ENCODE measurements at places on chromosomes 13 and 19.

- H3K4me1 ChIP-seq: no peaks in the 10 kb centered on the region
- no peaks in the 10 kb centered on the region for H3K36me3 ChIP-seq
- DNase-seq: no peak
- H3K27me3 ChIP-seq: no peaks in the 10 kb centered on the region
Observed at GRCh38 chr13:94640721-94641120, 39.1 kb downstream of the GPR180 start.

DNA sequence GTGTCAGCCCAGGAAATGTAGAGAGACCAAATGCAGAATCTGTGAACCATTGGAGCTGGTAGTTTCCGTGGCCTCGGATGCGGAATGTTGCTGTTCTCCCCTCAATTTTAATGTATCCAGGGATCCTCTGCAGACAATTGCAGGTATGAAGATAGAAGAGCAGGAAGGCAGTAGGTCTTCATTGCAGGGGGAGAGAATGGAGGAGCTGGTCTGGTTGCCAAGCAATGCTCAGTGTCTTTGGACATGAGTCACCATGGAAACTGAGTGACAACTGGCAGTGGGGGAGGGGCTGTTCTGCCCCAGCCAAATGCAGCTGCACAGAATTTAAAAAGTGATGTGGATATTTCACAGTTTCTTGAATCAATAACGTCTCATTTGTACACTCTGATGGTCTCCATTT, 56.1 kb upstream of the ZNF835 start:
- DNase-seq: no peak
- H3K36me3 ChIP-seq: no peaks in the 10 kb centered on the region
- no peak overlapping the region for H3K4me3 ChIP-seq
- no peaks in the 10 kb centered on the region for H3K27me3 ChIP-seq

DNA sequence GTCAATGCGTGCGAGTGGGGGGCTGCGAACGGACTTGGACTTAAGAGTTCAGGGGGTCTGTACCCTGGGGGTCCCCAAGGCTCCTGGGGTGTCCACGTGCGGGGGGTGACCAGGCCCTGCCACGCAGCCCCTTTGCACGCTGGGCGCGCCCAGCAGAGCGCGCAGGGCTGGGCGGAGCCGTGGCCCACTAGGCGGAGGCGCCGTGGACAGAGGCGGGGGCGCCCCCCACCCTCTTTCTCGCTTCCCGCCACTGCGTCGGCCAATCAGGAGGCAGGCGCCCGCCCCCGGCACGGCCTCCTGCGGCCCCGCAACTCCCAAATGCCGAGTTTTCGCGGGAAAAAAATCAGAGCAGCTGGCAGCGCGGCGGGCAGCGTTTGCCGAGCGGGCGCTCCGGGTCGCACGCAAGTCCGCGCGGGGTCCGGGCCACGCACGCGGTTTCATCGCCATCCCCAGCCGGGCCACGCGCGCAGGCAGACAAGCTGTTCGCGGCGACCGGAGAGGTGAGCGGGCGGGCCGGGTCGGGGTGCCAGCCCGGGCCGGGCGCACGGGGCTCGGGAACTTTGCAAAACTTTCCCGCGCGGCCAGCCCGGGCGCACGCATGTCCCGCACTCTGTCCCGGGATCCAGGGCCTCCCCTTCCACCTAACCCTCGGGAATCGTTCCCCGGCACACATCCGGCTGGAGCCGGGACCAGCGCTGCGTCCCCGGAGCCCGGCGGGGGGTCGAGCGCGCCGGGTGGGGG, at the start of gene UHRF1:
TSS of gene UHRF1 (plus strand) at position 346 of the 741 bp plus-strand sequence. CDS start 1,385 bp downstream, outside the sequence.
- H3K4me3 ChIP-seq: peak within 1 kb of the TSS; percentile 65
- DNase-seq: peak; percentile 85
- H3K27ac ChIP-seq: peak within 1 kb of the TSS; percentile 33
- no peaks in the 10 kb centered on the region for H3K27me3 ChIP-seq

DNA sequence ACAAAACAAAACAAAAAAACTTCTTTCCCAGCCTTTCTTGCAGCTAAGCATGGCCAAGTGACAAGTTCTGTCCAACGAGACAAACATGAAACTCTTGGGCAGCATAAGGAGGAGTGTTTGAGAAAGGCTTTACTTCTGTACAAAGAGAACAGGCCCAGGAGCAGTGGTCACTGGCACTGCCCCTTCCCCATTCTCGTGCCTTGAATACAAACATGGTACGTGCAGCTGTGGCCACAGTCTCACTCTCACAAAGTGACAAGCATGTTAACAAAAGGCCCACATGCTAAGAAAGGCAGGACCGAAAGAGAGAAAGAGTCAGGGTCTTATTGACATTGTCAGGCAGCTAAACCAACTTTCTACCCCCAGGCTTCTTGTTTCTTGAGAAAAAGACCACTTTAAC, 19.8 kb upstream of the SLC25A30 start:
- H3K27me3 ChIP-seq: no peaks in the 10 kb centered on the region
- H3K4me1 ChIP-seq: 0 out of 2 replicates have a peak, but pooled peaks cover 3% of the 10 kb centered on the region
- H3K27ac ChIP-seq: no peak overlapping the region
- no peaks in the 10 kb centered on the region for H3K36me3 ChIP-seq

DNA sequence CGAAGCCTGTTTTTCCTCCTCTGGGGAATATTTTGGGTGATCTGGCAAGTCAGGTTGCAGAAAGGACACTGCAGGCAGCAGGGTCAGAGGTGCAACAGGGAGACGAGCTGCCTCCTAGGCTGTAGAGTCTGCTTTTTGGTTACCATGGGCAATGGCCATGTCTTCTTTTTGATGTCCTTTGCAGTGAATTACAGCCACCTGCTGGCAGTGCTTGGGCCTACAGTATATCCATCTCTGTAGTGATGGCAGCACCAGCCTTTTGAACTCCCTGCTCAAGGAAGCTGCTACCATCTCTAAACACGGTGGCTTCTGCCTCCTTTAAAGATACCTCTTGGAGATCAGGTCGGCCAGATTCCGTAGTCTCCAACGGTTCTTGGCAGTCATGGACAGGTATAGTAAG, 73.9 kb downstream of the WTIP start:
- no peak overlapping the region for H3K4me3 ChIP-seq
- peak; percentile 69 for DNase-seq
- peaks cover 18% of the 10 kb centered on the region for H3K4me1 ChIP-seq
- H3K27ac ChIP-seq: no peak overlapping the region

DNA sequence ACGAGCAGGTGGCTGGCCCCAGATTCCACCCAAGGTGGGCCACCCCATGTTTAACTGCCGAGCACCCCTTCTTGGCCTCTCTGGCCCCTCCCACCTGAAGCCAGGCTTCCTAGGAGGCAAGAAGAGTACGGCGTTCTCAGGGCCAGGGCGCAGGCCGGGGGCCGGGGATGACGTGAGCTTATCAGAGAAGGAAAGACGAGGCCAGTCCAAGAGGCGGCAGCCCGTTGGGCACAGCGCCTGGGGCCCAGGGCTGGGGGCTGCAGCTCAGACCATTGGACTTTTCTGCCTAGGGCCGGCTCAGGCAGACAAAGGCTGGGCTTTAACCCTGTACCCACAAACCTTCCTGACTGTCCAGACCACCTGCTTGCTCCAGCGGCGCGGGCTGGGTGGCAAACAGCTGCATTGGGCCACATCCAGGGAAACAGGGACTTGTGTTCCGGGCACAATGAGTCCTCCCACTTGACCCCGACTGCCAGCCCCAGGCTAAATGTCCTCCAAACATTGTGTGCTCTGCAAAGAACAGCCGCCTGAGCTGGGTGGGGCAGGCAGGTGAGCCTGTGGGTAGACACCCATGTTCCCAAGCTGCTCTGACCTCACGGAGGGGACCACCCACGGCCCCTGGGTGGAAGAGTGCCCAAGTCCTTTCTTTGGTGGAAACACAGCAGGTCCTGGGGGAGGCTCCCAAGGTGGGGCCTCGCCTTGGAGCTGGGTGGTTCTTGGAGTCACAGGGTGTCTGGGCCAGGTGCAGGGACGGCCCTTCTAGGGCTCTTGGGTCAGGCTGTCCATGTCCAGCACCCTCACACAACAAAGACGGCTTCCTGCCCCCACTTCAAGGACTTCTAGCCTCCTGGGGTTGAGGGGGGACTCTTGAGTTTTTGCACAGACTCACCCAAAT, 21.9 kb downstream of the COMP start:
- no peak overlapping the region for H3K27ac ChIP-seq
- H3K27me3 ChIP-seq: no peaks in the 10 kb centered on the region
- DNase-seq: no peak
- H3K4me1 ChIP-seq: peaks cover 8% of the 10 kb centered on the region

DNA sequence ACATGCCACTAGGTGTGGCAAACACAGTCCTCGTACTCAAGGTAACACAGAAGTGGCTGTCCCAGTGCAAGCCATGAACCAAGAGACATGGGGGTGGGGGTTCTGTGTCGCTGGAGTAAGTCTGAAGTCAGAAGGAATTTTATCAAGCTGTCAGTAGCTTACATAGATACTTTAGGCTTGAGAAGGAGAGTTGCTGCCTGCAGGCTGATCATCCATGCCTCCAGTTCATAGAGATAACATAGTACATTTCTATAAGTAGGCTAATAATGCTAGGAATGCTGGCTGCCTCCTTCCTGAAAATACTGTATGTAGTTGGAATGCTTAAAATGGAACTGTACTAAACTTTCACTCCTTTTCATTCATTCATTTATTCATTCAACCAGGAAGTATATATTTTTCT, 70.1 kb downstream of the CAB39L start:
- no peaks in the 10 kb centered on the region for H3K4me1 ChIP-seq
- H3K27ac ChIP-seq: no peak overlapping the region
- no peaks in the 10 kb centered on the region for H3K36me3 ChIP-seq
- H3K27me3 ChIP-seq: no peaks in the 10 kb centered on the region
- H3K4me3 ChIP-seq: no peak overlapping the region

GRCh38 chr13:101736566-101736965, 284.1 kb downstream of the ITGBL1 start:
- H3K36me3 ChIP-seq: no peaks in the 10 kb centered on the region
- no peaks in the 10 kb centered on the region for H3K4me1 ChIP-seq
- no peak for DNase-seq
